ENCODE measurements at places on chromosomes 16 and 17. TPM values are rescaled to one million over a fixed set of nuclear protein-coding genes. Genes with fewer than 3 reads are reported as not detected.

The CACNG3 gene
- 2.5 TPM for total RNA-seq

The SLC52A1 gene
- total RNA-seq: not detected

The SERPINF2 gene
- total RNA-seq: not detected

The ABCA10 gene
- 6.7 TPM for total RNA-seq

The NOG gene
- 9.0 TPM for total RNA-seq

The PMP22 gene
- total RNA-seq: 17.1 TPM

The CTRL gene
- total RNA-seq: 1.8 TPM

The TACO1 gene
- 10.1 TPM for total RNA-seq

The C1QTNF8 gene
- total RNA-seq: not detected
